ENCODE measurements at places on chromosomes 3 and 15. TPM values are rescaled to one million over a fixed set of nuclear protein-coding genes. Genes with fewer than 3 reads are reported as not detected.

SAXO2 gene
- 0.47 TPM for polyA plus RNA-seq

AADACL2 gene
- 0.12 TPM for polyA plus RNA-seq

OR5K2 gene
- polyA plus RNA-seq = not detected

GOLGA6A gene
- 0.02 TPM for polyA plus RNA-seq

LRRC31 gene
- polyA plus RNA-seq = not detected

RTP4 gene
- polyA plus RNA-seq = 1.2 TPM

LRRIQ4 gene
- polyA plus RNA-seq = not detected

USP4 gene
- polyA plus RNA-seq = 24.7 TPM

CTXN2 gene
- polyA plus RNA-seq = not detected

SI gene
- 0.04 TPM for polyA plus RNA-seq

RPL22L1 gene
- 227 TPM for polyA plus RNA-seq

KLHL18 gene
- 22.6 TPM for polyA plus RNA-seq

DUOXA2 gene
- 8.4 TPM for polyA plus RNA-seq

NR1I2 gene
- polyA plus RNA-seq = 0.02 TPM

ACAA1 gene
- 101 TPM for polyA plus RNA-seq

CLDN11 gene
- polyA plus RNA-seq = 1.2 TPM

XIRP1 gene
- polyA plus RNA-seq = 0.07 TPM

SEMA6D gene
- 0.31 TPM for polyA plus RNA-seq

CLDN16 gene
- 0.12 TPM for polyA plus RNA-seq

NDN gene
- polyA plus RNA-seq = 5.1 TPM

RARB gene
- 1.6 TPM for polyA plus RNA-seq

UBAP1L gene
- 0.89 TPM for polyA plus RNA-seq

NANOGP8 gene
- not detected for polyA plus RNA-seq

SERPINI2 gene
- 0.20 TPM for polyA plus RNA-seq

RASGRF1 gene
- polyA plus RNA-seq = 0.04 TPM

NPAP1 gene
- polyA plus RNA-seq = under 0.01 TPM

DZIP1L gene
- polyA plus RNA-seq = 2.3 TPM

WDR82 gene
- 19.9 TPM for polyA plus RNA-seq

CCR3 gene
- polyA plus RNA-seq = not detected

NISCH gene
- polyA plus RNA-seq = 32.2 TPM

PAQR9 gene
- not detected for polyA plus RNA-seq

GLDN gene
- polyA plus RNA-seq = 0.41 TPM

HRG gene
- not detected for polyA plus RNA-seq

EXD1 gene
- not detected for polyA plus RNA-seq

PIF1 gene
- polyA plus RNA-seq = 5.0 TPM

EPHB3 gene
- polyA plus RNA-seq = 24.6 TPM

ANKDD1A gene
- 1.9 TPM for polyA plus RNA-seq

EPHB1 gene
- 0.04 TPM for polyA plus RNA-seq

FGF7 gene
- 4.3 TPM for polyA plus RNA-seq

ADGRG7 gene
- polyA plus RNA-seq = not detected

ITGB5 gene
- 19.5 TPM for polyA plus RNA-seq

CASR gene
- polyA plus RNA-seq = not detected

DNAJC17 gene
- 88.1 TPM for polyA plus RNA-seq

MORC1 gene
- not detected for polyA plus RNA-seq

P3H2 gene
- polyA plus RNA-seq = 4.9 TPM

A4GNT gene
- not detected for polyA plus RNA-seq

ANKRD34C gene
- polyA plus RNA-seq = not detected

FANCD2OS gene
- 0.22 TPM for polyA plus RNA-seq

MBD4 gene
- 13.4 TPM for polyA plus RNA-seq

SEC62 gene
- polyA plus RNA-seq = 17.0 TPM

MEIS2 gene
- polyA plus RNA-seq = 6.0 TPM

ZMYND10 gene
- polyA plus RNA-seq = 0.29 TPM

DNAH1 gene
- 2.4 TPM for polyA plus RNA-seq

TIMP4 gene
- 0.45 TPM for polyA plus RNA-seq
